ENCODE measurements at places on chromosomes 6 and 20. TPM values are rescaled to one million over a fixed set of nuclear protein-coding genes. Genes with fewer than 3 reads are reported as not detected.

DNA sequence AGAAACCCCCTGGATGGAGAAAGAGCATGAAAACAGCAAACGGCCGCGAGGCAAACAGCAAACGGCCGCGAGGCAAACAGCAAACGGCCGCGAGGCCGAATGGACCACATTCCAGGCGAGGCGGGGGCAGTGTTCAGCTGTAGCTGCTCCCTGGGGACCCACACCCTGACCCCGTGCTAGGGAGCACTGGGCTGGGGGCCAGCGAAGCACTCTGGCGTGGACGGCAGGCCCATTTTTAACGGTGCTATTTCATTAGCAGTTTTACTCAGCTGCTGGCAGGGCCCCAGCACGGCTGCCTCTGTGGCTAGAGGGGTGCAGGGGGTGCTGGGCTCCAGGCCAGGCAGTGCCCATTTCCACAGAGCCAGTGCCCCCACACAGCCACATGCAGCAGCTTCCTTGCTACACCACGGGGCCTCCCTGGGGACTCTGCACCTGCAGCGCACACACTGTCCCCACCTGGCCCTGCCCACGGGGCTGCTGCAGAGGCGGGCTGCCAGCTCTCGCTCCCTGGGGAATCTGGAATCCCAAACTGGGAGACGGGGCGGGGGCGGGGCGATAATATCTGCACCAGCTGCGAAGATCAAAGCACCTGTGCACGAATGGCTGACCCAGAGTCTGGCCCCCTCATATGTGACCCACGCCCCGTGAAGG is 35.6 kb upstream of the SLCO4A1 start:
- no peaks in the 10 kb centered on the region for H3K36me3 ChIP-seq
- no peak overlapping the region for H3K27ac ChIP-seq
- peaks cover 19% of the 10 kb centered on the region for H3K4me1 ChIP-seq

BACH2 gene
- total RNA-seq: 33.0 TPM

- DNase-seq: no peak
- no peak overlapping the region for H3K27ac ChIP-seq
- no peak overlapping the region for H3K4me3 ChIP-seq
- no peaks in the 10 kb centered on the region for H3K27me3 ChIP-seq
Measured at GRCh38 chr6:110233770-110234374, 53.6 kb downstream of the CDC40 start.

DNA sequence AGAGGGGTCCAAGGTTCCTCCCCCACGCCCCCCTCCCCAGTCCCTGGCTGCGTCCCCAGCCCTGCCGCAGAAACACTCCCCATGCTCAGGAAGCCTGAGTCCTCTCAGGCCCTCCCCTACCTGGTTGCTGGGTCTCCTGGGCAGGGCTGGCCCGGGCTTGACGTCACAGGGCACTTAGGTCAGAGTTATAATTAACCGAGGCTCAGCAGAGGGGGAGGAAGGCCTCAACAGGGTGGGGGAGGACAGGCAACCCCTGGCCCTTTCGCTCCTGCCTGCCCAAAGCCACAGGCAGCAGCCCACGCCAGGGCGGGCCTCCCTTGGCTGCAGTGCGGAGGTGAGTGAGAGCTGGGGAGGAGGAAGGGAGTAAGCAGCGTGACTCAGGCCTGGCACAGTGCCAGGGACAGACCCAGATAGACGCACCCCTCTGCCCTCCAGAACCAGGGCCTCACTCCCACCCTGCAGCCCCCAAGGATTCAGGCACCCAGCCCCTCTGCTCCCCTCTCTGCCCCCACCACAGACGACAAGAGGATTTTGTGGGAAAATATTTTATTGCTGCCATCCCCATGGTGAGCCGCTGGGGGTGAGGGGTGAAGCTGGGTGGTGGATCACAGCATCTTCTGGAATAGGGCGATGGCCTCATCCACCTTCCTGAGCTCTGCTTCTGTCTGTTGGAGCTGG is at the start of gene VWA7:
Gene VWA7, minus strand, starts transcription at position 340 of the 678 bp plus-strand sequence. CDS start 549 bp downstream, outside the sequence.
- H3K4me3 ChIP-seq: peak within 1 kb of the TSS; percentile 24
- no peaks in the 10 kb centered on the region for H3K36me3 ChIP-seq
- H3K27ac ChIP-seq: no peak within 1 kb of the TSS
- no peaks in the 10 kb centered on the region for H3K27me3 ChIP-seq

TP53TG5 gene
- total RNA-seq: not detected

VSX1 gene
- not detected for total RNA-seq

DNA sequence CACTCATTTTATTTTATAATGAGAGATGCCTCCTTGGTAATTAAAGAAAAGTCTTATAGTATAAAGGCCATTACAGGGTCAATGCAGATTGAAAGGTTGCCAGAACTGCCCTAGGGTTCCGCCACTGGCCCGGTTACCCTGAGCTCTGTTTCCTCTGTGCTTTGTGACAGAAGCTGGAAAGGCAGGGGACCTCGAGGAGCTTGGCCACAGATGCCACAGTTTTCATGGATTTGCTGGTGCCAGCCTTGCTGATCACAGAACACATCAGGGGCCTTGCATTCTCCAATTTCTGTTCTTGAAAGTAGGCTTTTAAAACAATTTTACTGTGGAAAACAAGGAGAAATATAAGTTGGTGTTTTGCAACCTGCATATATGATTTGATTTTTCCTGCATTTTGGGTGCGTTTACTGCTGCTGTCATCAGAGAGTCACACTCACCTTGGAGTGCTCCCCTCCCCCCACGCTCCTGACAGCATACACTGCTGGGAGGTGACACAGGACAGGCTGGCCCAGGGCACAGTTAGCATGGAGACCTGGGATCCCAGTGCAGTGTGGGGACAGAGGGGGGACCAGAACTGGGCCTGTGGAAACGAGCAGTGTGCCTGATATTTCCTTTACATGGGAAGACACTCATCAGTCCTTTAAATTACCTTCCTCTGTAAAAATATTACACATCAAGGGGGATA is 142.8 kb downstream of the CFAP61 start:
- DNase-seq: no peak
- no peak overlapping the region for H3K4me3 ChIP-seq
- no peaks in the 10 kb centered on the region for H3K27me3 ChIP-seq

DNA sequence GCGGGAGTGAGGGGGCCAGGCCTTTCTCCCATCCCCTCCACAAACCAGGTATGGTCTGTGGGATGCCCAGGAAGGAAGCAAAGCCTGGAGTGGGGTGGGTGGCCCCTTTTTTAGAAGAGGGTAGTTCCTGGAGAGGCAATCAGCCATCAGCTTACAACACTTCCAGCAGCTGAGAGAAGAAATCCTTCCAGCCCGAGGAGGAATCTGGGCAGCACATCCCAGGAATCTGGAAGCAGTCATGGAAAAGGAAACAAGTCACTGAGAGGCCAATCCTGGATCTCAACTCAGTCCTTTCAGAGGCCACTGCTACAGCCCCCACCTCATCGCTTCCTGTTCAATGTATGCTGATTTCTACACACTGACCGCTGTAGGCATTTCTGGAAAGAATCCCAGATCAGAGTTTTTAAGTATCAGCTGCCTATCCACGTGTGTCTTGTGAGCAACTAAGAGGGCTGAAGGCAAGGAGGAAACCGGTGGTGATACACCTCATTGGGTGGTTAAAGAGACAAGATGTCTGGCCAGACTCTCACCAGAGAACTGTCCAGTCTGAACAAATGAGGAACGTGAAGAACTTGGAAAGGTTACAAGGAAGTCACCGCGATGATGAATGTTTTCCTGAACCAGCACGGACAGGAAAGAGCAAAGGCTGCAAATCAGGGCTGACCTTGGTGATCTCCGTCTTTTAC is 92.9 kb upstream of the SHLD1 start:
- H3K27ac ChIP-seq: no peak overlapping the region
- DNase-seq: no peak
- H3K4me3 ChIP-seq: no peak overlapping the region
- H3K4me1 ChIP-seq: no peaks in the 10 kb centered on the region
- no peaks in the 10 kb centered on the region for H3K36me3 ChIP-seq
